Brain pericyte (primary cell): ENCODE measurements at places on chromosomes 6 and 20.

GRCh38 chr20:63387917-63388316 lies 26.8 kb upstream of the CHRNA4 start:
- DNase-seq, result no peak

GRCh38 chr6:14059791-14060436 lies 57.7 kb upstream of the CD83 start:
- DNase-seq, result no peak

- DNase-seq, result no peak
Measured at GRCh38 chr6:42411406-42411805, 40.3 kb downstream of the TRERF1 start.

DNA sequence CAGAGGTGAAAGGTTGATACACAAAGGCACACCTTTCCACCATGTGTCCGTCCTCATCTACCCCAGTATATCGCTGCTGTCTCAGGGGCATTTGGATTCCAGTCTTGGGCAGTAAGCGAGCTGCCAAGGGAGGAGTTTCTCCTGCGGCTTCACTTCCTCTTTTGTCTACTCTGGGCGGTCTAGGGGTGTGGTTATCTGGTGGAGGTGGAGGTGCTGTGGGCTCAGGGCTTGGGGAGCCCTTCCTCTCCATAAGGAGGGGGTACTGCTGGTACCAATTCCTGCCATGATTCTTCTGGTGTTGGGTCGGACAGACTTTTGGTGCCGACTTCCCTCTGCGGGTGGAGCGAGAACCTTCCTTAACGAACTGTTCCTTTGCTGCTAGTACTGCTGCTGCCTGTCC lies 31.9 kb upstream of the FABP7 start:
- DNase-seq, result no peak

DNA sequence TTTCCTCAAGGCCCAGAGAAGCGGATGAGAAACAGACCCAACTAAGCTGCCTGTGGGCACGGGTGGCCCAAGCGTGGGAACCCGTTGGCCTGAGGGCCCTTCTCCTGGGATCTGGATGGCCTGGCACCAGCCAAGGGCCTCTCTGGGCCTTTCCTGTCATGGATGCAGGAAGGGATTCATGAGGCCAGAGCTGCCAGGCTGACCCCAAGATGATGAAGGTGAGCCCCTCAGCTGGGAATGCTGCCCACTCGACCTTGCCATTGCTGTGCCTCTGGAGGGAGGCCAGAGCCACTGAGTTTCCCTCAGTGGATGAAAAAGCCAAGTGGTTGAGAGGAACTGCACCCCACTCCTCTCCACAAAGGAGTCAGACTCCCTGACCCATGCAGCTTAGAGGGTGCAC lies 171.2 kb downstream of the VEGFA start:
- DNase-seq, result no peak
